Mammary epithelial cell (primary cell): ENCODE measurements at places on chromosomes 3 and 15. TPM values are rescaled to one million over a fixed set of nuclear protein-coding genes. Genes with fewer than 3 reads are reported as not detected.

GRCh38 chr3:113084777-113085176 is 94.0 kb downstream of the GTPBP8 start:
- peak; percentile 15 for DNase-seq

GRCh38 chr15:66692808-66693596 is 9.0 kb upstream of the SMAD6 start:
- no peak for DNase-seq

DNA sequence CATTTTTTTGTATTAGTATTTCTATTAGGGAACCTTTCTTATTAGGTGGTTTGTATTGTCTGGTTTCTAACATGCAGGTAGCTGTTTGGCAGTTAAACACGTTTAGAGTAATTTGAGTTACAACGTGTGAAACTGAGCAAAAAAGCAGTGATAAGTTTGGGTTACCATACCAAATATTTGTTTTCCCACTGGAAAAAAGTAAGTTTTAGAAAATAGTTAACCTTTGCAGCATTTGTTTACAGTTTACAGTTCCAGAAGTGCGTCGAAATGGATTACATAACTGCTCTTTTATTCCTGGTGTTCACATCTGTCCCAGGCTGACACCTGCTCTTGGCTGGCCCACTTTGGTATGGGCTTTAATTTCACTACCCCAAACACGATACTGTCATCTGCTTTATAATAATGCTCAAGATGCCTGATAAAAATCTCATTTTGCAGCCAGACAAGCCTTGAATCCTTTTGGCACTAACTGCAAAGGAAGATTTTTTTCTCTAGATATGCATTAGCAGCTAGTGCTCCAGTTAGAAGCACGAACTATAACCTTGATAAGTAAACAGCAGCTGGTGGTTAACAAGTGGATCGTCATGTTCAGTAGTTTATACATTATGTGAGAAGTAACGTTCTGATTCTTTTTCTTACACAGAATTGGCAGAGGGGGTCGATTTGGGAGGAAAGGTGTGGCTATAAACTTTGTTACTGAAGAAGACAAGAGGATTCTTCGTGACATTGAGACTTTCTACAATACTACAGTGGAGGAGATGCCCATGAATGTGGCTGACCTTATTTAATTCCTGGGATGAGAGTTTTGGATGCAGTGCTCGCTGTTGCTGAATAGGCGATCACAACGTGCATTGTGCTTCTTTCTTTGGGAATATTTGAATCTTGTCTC is 5.3 kb downstream of the EIF4A2 start:
- no peak for DNase-seq

DNA sequence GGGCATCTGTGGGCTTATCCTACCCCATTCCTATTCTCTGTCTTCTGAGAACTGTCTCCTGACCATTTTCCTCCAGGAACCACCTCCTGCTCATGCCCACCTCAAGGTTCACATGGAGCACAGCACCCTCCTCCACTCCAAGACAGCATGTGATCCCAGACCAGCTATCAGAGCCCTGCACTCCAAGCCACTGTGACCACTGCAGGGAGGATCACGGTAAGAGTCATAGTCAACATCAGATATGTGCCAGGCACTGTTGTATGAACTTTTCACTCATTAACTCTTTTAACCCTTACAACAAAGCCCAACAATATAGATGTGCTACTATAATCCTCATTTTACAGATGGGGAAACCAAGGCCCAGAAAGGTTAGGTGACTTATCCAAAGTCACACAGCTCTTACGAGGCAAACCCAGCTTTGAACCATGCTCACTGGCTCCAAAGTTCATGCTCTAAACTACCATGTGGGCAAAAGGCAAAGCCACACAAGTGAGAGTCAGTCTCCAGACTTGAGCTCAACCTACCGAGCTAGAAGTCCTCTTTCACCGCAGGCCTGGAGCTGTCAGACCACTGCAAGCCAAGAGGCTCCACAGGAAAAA is 115.1 kb upstream of the IQSEC1 start:
- no peak for DNase-seq

DNA sequence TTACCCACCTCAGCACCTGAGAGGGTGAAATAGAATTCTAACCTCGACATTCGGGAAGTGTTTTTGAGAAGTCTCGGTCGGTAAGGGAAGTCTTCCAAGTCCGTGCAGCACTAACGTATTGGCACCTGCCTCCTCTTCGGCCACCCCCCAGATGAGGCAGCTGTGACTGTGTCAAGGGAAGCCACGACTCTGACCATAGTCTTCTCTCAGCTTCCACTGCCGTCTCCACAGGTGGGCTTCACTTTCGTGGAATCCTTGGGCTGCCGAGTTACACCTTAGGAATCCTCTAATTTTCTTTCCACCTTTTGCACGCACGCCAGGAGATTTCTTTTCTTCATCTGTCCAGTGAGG is 775 bp downstream of the CCNDBP1 start:
- peak; percentile 28 for DNase-seq

DNA sequence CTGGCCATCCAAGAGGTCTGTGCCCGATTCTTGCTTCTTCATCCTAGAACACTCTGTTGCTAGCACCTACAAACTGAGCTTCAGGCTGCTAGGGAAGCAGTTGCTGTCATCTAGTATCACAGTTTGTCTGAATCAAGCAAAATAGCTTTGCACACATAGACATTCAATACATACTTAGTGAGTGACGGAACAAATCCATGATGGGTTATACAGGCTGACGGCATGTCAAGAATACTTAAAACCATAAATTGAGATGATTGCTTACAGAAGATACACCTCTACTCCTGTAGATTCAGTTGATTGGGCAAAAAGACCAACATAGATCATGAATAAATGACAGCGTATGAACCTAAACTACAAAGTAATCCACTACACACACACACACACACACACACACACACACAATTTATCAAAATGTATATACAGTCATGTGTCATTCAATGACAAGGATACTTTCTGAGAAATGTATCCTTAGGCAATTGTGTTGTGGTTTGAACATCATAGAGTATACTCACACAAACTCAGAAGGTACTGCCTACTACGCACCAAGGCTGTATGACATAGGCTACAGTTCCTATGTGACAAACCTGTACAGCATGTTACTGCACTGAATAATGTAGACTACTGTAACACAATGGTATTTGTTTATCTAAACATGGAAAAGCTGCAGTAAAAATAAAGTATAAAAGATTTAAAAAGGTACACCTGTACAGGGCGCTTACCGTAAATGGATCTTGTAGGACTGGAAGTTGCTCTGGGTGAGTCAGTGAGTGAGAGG is 14.4 kb upstream of the HEG1 start:
- DNase-seq = no peak

DNA sequence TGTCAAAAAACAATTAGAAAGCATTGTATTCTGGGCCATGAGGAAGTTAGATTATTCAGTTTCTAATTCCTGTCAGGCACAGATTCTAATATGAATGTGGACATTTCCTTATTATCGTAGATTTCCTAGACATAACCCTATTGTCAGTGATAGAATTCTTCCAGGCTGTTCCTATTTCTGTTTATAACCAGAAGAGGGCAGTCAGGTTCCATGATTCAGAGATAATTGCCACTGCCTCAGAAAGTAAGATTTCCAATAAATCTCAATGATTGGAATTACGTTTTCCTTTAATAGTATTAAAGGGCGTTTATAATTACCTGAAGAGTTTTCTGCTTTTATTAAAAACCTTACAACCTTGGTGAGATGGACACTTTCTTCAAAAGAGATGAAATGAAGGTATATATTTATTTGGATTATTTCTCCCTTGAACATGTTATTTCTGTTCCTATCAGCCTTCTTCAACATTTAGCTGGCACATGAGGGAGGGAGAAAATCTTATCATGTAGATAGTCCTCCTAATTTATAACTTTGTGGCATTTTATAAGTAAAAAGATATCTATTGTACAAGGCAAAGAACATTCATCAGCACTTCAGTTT is 439.2 kb downstream of the MCTP2 start:
- DNase-seq = peak; percentile 40

DNA sequence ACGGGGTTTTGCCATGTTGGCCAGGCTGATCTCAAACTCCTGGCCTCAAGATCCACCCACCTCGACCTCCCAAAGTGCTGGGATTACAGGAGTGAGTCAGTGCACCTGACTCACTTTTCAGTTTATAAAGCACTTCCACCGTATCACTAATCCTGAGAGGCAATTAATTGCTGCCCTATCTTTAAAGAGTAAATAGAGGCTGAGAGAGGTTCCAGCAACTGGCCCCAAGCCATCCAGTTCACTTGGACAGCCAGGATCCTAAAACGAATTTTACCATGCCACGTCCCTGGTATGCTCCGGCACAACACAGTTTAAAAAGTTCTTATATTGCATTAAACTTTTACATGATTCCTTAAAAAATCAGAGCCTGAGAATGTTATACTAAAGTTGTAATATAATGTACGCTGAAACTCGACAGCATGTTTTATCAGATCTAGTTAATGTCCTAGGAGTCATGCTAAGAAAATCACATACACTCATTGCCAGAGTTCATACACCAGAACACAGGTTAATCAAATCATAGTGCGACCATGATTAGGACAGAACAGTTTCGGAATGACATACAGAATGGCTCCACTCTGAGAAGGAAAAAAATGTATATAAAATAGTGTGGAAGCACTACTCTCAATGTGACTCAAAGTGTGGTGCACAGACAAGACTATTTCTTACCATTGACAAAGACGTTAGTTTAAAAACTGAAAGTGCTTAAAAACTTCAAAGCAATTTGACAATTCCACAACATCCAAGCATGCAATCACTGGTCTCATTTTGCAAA is 125.4 kb downstream of the ULK4 start:
- DNase-seq = no peak

- no peak for DNase-seq
These were observed 172.6 kb upstream of the CHL1 start for GRCh38 chr3:24006-24405.

DNA sequence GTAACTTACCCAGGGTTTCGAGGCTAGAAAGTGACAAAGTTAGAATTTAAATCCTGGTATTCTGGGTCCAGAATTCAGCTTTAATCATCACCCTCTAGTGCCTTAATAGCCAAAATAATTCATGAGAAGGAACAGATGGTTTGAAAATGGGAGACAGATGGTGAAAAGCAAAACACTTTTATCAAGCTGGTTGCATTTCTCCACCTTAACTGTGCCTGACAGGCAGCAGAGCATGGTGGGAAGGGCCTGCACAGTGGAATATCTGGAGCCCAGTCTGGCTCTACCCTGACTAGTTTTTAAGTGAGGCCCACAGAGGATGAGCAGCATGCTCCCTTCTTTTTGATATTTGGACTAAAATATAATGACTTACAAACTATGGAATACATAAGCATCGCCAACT is 35.6 kb upstream of the RASGRP1 start:
- no peak for DNase-seq

DNA sequence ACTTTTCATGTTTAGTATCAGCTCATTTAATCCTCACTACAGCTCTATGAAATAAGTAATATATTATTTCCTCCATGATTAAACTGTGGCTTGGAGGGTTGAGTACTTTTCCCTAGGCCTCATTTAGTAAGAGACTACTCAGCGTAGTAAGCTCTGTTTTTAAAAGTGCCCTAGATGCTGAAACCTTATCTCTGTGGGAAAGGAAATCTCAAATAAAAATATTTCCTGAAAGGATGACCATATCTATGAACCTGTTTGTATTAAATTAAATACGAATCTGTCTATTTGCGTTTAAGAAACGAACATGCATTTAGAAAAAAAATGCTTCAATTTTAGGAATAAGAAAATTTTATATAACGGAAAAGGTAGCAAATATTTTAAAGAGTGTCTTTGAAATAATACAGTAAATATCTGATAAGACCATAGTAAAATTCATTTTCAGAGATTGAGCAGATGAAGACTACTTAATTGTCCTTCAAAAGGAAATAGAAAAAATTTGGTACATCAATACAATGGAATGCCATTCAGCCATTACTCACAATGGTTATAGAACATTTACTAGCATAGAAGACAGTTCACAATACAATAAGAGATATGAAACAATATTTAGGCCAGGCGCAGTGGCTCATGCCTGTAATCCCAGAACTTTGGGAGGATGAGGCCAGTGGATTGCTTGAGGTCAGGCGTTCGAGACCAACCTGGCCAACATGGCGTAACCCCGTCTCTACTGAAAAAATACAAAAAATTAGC is 56.2 kb downstream of the ATG7 start:
- no peak for DNase-seq

The SAMMSON gene
- polyA plus RNA-seq = not detected

The SNAP23 gene
- polyA plus RNA-seq = 21.7 TPM

The NPAP1 gene
- polyA plus RNA-seq = not detected
